ENCODE measurements at places on chromosomes 11 and 22. TPM values are rescaled to one million over a fixed set of nuclear protein-coding genes. Genes with fewer than 3 reads are reported as not detected.

PAMR1 gene
- total RNA-seq = not detected

MPZL2 gene
- 3.1 TPM for total RNA-seq

GRCh38 chr11:75189108-75189507 is 38.2 kb downstream of the SLCO2B1 start:
- DNase-seq = no peak

DNA sequence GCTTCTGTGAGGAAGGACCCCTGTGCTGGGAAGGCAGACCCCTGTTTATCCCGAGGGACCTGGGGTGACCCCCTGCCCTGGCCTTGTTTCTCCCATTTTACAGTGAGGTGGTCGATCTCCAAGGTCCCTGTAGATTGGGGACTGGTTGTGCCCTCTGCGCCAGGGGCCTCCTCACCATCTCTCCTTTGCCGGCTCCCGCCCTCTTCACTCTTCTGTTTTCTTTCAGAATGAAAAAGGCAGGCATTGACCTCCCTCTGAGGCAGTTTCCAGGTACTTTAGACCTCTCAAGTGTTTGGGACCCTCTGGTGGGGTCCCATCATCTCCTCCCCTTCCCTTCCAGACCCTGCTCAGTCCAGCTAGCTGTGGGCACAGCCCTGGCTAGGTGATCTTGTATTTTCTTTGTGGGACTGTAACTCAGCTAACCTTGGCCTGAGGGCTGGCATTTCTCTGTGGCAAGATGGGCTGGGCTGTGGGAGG is 1.5 kb downstream of the SERPINH1 start:
- no peak for DNase-seq

DNA sequence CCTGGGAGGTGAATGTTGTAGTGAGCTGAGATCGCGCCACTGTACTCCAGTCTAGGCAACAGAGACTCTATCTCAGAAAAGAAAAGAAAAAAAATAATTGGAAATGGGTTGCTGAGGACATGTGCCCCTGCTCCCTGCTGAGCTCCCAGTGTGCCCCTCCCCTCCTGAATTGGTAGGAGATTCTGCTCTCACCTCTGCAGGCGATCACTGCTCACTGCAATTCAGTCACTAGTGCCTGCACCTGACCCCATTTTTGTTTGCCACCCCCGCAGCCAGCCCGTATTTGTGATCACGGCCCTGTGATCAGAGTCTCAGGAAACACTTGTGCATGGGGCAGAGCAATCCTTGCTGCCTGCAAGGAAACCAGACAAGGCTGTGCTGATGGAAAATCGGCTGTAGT is 16.3 kb upstream of the SEC14L3 start:
- DNase-seq = no peak

GRCh38 chr11:117610045-117610444 is 187.0 kb downstream of the DSCAML1 start:
- no peak for DNase-seq

PLEKHB1 gene
- 79.1 TPM for total RNA-seq

- DNase-seq = no peak
Observed at GRCh38 chr11:44759743-44760476, 33.1 kb downstream of the TSPAN18 start.

- DNase-seq = no peak
Observed at GRCh38 chr11:47130543-47130942, 46.1 kb downstream of the ARFGAP2 start.

DNA sequence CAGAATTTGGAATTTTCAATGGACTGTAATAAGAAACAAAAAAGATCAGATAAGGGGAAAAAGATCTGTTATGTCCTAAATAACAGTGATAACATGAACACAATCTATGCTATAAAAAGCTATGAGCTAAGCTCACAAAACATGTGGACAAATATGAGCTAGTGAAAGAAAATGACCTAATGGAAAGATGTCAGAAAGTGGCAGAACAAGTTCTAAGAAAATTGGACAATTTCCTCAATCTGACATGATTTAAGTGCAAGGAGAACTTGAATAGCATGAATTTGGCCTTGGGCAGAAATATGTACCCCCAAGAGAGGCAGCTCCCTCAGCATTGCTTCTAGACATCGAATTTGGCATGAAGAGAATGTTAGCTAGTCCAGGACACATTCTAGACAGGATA is 212.0 kb upstream of the PGR start:
- no peak for DNase-seq

DNA sequence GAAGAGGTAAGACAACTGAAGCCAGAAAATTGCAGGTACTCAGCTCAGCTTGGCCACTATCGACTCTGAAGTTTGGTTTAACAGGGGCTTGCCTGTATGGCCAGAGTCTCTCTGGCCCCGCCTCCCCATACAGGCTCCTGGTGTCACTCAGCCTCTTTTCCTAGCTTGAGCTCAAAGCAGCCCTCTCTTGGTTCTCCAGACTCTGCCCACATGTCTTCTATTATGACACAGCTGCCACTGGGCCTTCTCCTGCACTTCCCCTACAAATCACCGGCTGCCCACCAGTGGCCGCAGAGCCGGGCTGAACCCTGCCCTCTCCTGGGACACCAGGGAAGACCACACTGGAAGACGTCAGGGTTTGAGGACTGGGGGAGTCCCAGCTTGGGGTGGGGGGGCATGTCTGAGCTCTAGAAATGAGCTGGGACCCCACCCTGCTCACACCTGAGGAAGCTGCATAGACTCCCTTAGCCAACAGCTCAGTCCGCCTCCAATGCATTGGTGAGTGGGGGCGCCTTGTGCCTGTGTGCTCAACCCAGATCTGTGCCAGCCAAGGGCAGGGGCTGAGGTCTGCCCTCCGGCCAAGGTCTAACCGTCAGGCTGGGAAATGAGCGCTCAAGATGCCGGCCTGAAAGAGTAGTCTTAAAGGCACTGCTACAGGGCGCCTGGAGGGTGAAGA is 94.4 kb upstream of the LMO1 start:
- DNase-seq = no peak

DNA sequence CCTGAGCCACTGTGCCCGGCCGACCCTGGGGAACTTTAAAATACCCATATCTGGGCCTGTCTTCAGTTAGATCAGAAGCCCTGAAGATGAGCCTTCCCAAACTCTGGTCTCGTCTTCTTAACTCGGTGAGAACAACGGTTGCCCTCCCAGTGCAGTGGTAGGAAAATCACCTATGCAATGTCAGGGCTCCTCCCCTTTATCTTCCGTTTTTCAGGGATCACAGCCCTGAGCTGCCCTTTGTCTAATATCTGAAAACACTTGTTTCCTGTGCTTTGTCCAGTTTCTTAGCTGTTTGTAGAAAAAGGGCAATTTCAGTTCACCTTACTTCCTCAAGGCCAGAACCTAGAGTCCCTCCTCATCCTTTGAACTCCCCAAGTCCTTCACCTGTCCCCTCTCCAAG is 9.4 kb downstream of the DRAP1 start:
- peak; percentile 26 for DNase-seq

KLHDC7B gene
- 6.2 TPM for total RNA-seq

- DNase-seq = no peak
Observed at GRCh38 chr11:32131321-32131720, 40.4 kb downstream of the RCN1 start.

GRCh38 chr22:29302681-29303465 is 3.6 kb upstream of the GAS2L1 start:
- DNase-seq = no peak

OR6A2 gene
- not detected for total RNA-seq

DNA sequence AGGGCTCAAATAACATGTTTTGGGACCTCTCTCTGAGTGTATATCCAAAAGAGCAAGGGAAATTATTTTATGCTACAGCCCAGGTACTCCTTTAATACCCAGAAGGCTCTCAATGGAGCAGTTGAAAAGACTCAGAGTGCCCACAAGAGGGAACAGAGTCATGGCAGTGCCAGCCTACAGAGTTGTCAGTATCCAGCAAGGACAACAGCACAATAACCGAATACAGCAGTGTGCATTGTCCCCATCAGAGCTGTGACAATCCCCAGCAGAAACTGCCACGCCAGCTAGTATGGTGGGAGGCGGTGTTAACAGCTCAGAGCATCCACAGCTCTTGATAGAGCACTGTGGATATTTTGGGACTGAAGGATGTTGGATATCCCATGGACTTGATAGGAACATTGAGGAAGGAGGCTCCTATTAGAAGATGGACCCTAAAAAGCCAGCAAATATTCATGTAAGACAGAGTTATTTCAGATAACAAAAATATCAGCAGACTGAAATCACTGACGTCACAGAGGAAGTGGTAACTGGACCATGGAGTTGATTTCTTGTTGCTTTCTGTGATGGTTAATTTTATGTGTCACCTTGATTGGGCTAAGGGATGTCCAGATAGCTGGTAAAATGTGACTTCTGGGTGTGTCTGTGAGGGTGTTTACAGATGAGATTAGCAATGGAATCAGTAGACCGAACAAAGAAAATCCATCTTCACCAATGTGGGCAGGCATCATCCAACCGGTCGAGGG is 17.7 kb upstream of the PAFAH1B2 start:
- DNase-seq = no peak

E2F8 gene
- total RNA-seq = not detected

GRCh38 chr11:44467413-44467812 is 98.0 kb upstream of the CD82 start:
- no peak for DNase-seq

FJX1 gene
- total RNA-seq = not detected

CFAP300 gene
- total RNA-seq = not detected

SPDYC gene
- total RNA-seq = not detected
